Suprapubic skin (tissue), 4 donors: ENCODE measurements at places on chromosomes 5 and 9.

GRCh38 chr5:77259476-77259875 lies 49.0 kb downstream of the PDE8B start:
- no peak for DNase-seq

DNA sequence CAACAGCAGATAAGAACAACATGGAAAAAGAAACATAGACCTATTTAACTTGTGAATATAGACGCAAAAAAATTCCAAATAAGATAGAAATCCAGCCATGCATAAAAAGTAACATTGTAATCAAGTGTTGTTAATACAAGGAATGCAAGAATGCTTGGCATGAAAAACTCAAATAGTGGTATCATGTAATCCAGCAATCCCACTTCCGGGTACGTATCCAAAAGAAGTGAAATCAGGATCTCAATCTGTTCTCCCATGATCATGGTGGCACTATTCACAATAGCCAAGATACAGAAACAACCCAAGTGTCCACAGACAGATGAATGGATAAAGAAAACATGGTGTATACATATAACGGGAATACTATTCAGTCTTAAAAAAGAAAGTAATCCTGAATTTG lies 437.4 kb downstream of the ARHGEF28 start:
- no peak for DNase-seq

GRCh38 chr5:80782626-80783025 lies 127.8 kb upstream of the DHFR start:
- DNase-seq: no peak

DNA sequence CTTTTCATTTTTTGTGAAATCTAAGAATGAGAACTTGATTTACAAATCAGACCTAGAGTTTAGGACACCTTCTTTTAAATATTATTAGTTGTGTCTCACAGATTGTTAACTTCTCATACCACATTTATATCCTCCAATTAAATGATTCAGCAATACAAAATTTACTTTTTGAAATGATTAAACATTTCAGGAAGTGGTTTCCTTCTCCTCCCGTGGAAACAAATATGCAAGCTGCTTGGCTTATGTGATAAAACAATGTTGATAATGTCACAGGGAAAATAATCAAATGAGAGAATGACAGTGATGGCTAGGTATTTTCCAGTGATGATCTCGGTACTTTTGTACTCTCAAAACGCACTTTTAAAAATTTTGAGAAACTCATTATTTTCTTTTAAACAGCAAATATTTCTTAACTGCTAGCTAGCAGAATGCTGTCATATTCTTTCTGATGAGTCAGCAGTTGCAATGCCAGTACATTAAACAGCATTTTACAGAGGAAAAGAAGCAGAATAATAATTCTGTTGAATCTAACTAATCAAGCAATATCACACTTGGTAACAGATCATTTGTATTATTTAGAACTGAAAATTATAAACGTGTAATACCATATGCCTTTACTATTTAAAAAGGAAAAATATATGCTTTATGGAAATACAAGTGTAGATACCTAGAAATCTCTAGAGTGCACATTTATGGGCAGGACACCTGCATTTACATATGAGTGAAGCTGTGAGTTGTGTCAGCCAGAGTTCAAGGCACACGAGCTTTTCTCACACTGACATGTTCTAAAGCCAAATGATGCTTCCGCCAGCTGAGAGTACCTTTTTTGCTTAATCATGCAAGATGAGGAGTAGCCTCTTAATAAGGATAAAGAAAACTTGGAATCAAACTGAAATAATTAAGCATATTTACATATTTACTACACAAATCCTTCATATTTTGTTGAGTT lies 53.6 kb upstream of the CDH18 start:
- no peak for DNase-seq

GRCh38 chr5:124859556-124860290 lies 113.3 kb upstream of the ZNF608 start:
- DNase-seq: no peak
